ENCODE measurements at places on chromosomes 2 and 18. TPM values are rescaled to one million over a fixed set of nuclear protein-coding genes. Genes with fewer than 3 reads are reported as not detected.

DNA sequence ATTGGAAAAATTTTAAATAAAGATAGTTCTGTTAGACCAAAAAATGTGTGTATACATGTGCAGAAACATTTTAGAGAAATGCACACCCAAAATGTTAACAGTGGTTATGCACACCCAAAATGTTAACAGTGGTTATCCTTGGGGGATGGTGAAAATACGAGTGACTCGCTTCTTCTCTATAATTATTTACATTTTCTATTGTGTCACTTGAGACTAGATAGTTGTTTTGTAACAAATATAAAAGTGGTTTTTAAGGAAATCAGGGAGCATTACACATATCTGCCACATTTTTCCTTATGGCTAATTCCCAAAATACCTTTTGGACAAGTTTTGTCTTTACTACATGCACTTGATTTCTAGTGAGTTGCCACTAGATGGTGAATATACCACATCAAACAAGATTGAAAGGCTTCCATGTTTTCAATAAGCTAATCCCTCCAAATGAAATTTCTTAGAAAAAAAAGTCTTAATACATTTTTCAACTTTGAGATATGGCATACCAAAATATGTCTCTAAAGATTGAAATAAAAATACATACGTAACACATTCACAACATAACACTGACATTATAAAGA, 9.0 kb upstream of the HIBCH start:
- DNase-seq = no peak

DNA sequence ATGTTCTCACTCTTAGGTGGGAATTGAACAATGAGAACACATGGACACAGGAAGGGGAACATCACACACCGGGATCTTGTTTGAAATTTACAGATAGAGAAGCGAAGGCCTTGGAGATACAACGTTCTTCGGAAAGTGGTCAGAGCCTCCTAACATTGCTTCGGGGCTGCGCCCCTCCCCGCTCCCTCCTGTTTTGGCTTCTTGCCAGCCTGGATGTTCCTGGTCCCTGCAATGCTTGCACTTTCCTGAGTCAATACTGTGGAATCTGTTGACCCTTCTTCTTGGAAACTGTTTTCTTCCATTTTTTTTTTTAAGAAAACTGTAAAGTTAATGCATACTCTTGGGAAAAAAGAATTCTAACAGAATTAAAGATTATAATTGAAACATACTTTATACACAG, 360.8 kb downstream of the SOCS6 start:
- no peak for DNase-seq

DNA sequence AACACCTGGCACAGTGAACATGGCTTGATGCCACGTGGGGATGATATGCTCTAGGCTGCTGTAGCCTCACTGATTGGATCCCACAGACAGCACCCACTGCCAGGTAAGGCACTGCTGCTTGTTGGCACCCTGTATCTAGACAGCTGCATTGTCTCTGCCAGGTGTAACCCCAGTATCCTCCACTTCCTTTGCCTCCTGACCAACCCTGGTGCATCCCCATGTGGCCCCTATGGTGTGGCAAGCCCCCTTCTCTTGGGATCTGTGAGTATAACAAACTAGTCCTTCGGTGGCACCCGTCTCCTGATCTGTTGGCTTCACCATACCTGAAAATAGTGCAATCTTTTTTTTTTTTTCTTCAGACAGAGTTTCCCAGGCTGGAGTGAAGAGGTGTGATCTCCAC, 11.1 kb downstream of the TEX51 start:
- DNase-seq = no peak

GRCh38 chr2:43879261-43879660, 40.5 kb downstream of the ABCG8 start:
- DNase-seq = no peak

The L3MBTL4 gene
- 4.1 TPM for total RNA-seq

- DNase-seq = no peak
Measured at GRCh38 chr2:167862782-167863181, 384.6 kb downstream of the STK39 start.

The POTEI gene
- total RNA-seq = not detected

- no peak for DNase-seq
Measured at GRCh38 chr2:214649440-214650205, 159.9 kb downstream of the BARD1 start.

The C2orf92 gene
- total RNA-seq = 13.6 TPM

DNA sequence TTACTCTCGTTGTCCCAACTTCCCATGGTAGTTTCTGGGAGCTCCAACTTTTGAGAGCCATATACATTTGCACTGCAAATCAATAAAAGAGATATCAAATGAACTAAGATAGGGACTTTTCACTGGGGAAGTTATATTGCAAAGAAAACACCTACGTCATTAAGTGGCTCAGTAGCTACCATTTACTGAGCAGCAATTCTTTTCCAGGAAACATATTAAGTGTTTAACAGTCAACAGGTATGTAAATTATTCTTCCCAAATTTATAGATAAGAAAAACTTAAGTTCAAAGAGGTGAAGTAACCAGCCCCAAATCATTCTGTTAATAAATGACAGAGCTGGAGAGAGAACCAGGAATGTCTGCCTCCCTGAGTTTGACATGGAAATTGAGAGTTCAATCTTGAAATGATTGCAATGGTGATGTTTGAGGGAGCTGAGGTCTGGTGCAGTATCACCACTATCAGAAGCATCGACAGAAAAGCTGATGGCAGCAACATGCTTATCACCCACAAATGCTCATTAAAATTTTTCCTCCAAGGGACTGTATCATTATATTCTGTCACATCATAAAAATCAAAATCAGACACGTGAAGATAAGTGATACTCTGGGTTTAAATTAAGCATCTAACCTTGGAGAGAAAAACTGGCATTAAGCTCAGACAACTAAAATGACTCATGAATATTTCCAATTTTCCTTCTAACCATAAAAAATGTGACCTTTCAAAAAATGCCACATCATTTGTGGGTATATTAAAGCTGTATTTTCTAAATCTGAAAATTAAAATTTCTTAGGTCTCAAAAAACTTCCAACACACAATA, 43.4 kb downstream of the GAREM1 start:
- DNase-seq = no peak

GRCh38 chr2:68157002-68157401, 686 bp upstream of the PNO1 start:
- no peak for DNase-seq

DNA sequence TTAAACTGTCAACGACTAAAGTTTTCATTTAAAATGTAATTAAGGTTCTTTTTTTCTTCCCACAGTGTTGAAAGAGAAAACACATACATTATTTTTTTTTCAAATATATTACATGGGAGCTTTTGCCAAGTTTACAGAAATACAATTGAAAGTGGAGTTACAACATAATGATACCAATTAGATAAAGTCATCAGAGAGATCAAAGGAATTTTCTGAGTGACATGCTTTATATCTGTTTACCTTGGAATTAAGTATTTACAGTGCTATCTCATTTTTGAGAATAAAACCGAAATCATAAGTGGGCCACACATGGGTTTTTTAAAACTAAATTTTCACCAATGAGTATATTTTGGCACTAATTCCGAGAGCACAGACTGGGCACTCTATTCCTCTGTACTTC, 165.2 kb downstream of the RAPGEF4 start:
- DNase-seq = no peak

The TM4SF20 gene
- not detected for total RNA-seq

- no peak for DNase-seq
Measured at GRCh38 chr2:27502142-27502541, 5.5 kb downstream of the GCKR start.

GRCh38 chr2:64832936-64833335, 156.3 kb upstream of the SLC1A4 start:
- DNase-seq = no peak

The IL1R2 gene
- not detected for total RNA-seq

GRCh38 chr18:50788284-50788683, 31.5 kb downstream of the MRO start:
- no peak for DNase-seq

GRCh38 chr2:218959761-218960308, 369 bp downstream of the CDK5R2 start:
- DNase-seq = no peak

DNA sequence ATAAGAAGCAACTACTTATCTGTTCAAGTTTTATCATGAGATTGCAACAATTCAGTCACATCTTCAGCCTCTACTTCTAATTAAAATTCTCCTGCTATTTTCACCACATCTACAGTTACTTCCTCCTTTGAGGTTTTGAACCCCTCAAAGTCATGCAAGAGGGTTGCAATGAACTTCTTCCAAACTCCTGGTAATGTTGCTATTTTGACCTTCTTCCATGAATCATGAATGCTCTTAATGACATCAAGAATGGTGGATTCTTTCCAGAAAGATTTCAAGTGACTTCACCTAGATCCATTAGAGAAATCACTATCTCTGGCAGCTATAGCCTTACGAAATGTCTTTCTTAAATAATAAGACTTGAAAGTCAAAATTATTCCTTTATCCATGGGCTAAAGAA, 1052.8 kb upstream of the NRXN1 start:
- no peak for DNase-seq

DNA sequence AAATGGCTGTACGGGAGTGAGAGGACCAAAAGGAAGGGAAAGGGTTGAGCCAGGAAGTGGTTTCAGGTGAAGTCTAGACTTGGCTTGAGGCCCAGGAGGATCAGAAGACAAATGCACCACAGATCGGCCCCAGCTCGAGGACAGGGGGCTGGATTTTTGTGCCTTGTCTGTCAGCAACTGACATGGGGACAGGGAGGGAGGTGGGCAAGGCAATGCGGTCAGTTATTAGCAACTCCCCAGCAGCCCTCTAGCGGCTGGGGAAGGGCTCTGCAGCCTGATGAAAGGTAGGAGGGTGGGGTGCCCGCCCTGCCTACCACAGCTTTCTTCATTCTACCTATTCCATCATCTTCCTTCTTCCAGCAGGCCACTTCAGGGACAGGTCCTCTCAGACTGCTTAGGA, 50.0 kb downstream of the CPO start:
- DNase-seq = no peak

The GAREM2 gene
- 4.1 TPM for total RNA-seq

DNA sequence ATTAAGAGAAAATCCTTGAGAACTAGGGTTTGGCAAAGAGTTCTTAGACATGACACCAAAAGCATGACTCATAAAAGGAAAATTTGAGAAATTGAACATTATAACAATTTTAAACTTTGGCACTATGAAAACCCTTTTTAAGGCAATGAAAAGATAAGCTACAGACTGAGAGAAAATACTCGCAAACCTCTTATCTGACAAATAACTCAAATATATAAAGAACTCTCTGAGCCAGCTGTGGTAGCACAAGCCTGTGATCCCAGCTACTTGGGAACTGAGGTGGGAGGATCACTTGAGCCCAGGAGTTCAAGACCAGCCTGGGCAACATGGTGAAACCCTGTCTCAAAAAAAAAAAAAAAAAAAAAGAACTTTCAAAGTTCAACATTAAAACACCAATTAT, 70.5 kb downstream of the FAM168B start:
- no peak for DNase-seq

- DNase-seq = peak; percentile 74
Measured at GRCh38 chr2:190996338-190996946, 17.5 kb downstream of the STAT1 start.

- DNase-seq = peak; percentile 66
Measured at GRCh38 chr18:63363951-63364350, 3.1 kb downstream of the KDSR start.

GRCh38 chr18:34965566-34965965, 75.6 kb upstream of the MAPRE2 start:
- no peak for DNase-seq

The SNED1 gene
- not detected for total RNA-seq

The SERPINB4 gene
- not detected for total RNA-seq

- no peak for DNase-seq
Measured at GRCh38 chr18:43869451-43870008, 592.2 kb upstream of the SYT4 start.

GRCh38 chr2:67503066-67503795, 106.1 kb downstream of the ETAA1 start:
- no peak for DNase-seq

GRCh38 chr2:29115797-29116781, 874 bp downstream of the CLIP4 start:
- DNase-seq = peak; percentile 87

The SLC19A3 gene
- total RNA-seq = not detected

GRCh38 chr18:61619783-61620182, 273.0 kb downstream of the RNF152 start:
- no peak for DNase-seq

- no peak for DNase-seq
Measured at GRCh38 chr2:72128059-72128842, 19.4 kb downstream of the CYP26B1 start.

The PLEKHH2 gene
- total RNA-seq = 0.26 TPM

- no peak for DNase-seq
Measured at GRCh38 chr2:110866466-110866865, 134.1 kb downstream of the ACOXL start.

The KATNAL2 gene
- total RNA-seq = 0.95 TPM

- no peak for DNase-seq
Measured at GRCh38 chr2:85785027-85785822, 31.4 kb downstream of the ATOH8 start.

GRCh38 chr18:48138660-48139430, 208.4 kb upstream of the SMAD2 start:
- DNase-seq = peak; percentile 29

The CYP27C1 gene
- not detected for total RNA-seq

DNA sequence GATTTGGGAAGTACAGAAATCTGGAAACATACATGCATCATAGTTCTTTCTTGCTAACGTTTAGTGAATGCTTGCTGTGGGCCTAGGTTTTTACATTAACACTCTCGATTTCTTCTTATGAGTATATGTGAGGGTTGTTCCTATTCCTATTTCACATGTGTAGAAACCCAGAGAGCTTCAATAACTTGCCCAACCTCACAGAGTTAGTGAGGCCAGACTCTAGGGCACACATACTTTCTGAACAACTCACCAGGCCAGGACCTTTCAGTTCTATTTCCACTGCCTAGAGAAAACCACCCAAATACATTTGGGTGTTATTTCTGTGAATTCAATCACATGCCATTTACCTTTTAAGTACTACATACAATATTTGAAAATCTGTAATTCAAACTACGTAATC, 8.2 kb upstream of the KCTD1 start:
- DNase-seq = no peak

DNA sequence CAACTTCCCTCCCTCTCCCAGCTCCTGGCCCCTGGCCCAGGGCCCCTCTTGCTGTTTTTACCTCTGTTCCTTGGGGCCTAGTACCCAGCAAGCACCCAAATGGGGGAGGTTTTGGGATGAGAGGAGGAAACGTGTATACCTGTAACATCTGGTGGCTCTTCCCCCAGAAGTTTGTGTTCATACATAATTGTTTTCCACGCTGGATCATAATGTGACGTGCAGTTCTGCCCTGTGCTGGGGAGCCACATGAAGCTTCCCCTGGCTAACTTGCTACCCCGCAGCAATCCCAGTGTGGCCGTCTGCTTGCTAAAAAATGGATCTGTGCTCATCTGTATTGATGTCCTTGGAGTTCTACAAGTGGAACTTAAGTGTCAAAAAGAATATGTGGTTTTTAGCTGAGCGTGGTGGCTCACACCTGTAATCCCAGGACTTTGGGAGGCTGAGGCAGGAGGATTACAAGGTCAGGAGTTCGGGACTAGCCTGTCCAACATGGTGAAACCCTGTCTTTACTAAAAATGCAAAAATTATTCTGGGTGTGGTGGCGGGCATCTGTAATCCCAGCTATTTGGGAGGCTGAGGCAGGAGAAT, 36.5 kb downstream of the ANO7 start:
- DNase-seq = no peak

The NTSR2 gene
- not detected for total RNA-seq

GRCh38 chr2:143935482-143935752, 584.5 kb downstream of the ZEB2 start:
- no peak for DNase-seq

- no peak for DNase-seq
Measured at GRCh38 chr2:229780856-229781773, 66.8 kb upstream of the DNER start.
